H9 (cell line): ENCODE measurements at places on chromosomes 2 and 18.

- peak; percentile 28 for DNase-seq
These were observed 1167.7 kb upstream of the ZEB2 start for GRCh38 chr2:145687442-145688134.

GRCh38 chr2:60525899-60526298 is 27.6 kb downstream of the BCL11A start:
- DNase-seq, result no peak

DNA sequence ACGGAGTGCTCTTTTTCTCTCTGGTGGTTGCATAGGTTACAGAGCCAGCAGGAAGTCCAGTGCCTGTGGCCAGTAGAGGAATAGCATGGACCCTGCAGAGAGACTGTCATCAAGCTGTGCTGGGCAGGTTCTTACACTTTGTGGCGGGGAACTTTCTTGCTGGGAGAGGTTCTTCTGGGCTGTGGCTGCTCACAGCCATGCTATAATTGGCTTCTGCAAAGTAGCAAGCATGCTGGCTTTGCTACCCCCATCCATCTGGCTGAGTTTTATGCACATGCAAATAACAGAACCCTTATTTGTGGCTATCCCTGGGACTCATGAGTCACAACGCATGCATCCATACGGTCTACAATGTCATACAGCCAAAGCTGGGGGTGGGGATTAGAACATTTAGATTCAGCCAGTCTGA is 68.9 kb downstream of the PLCL1 start:
- peak; percentile 63 for DNase-seq

- no peak for DNase-seq
These were observed 260.5 kb downstream of the CELF4 start for GRCh38 chr18:37305066-37305465.

DNA sequence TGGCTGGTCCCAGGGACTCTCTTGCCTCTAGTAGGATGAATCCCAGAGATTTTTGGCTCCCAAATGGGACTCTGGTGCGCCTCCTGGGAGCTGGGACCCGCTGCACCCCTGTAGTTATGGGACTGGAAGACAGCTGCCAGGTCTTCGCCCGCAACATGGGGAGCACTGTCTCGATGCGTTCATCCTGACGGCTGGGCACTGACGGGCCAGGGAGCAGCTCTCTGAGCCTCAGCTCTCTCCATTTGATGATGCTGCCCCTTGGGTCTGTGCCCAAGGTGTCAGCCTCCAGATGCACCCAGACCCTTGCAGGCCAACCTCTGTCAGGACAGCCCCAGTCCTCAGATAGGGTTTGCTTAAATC is 9.3 kb upstream of the ARMC9 start:
- DNase-seq, result no peak

DNA sequence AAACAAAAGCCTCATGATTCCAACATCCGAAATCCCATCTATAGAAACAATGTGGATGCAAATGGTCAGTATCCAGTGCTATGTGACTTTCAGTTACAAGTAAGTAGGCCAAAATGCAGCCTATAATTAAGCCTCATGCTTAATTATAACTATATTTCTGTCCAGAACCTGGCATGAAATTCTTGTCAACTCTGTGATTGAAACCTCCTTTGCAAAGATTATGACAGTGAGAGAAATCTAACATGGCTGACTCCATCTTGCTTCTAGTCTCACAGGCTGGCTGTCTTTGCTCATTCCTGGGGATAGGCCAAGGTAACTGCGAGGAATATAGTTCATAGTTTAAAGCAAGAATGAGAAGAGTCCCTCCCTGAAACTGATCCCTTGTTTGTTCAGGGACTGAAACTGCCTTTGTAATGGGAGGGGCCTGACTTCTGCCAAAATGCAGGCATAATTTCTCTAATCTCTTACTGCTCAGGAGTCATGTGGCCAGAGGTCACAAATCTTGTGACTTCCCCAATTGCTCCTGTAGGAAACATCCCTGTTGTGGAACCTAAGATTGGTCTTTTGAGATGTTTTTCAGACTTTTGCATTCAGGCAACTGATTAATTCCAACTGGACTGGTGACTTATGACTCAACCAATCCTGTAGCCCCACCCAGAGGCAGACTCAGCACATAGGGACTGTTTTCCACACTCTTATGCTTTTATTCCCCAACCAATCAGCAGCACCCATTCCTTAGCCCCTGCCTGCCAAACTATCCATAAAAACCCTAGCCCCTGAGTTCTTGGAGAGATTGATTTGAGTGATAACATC is 84.5 kb upstream of the TLK1 start:
- DNase-seq, result no peak

DNA sequence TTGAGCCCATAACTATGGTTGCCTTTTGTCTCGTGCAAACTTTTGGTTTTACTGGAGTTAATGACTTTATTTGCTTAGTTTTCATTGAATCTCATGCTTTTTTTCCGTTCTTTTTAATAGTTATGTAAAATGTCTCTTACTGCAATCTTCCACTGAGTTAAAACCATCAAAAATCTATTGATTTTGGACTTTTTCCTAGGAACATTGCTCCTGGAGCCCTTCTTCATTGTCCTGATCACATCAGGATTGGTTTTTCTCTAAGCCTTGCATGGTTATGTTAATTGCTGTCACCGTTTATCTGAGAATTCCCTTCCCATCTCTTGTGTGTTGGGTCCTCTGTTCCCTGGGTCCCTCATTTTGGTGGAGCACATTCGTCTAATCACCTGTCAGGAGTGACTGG is 125.5 kb downstream of the PARD3B start:
- no peak for DNase-seq

GRCh38 chr2:47034973-47035609 is 119.5 kb upstream of the MCFD2 start:
- no peak for DNase-seq

- no peak for DNase-seq
These were observed 475.8 kb downstream of the STK39 start for GRCh38 chr2:167771628-167772027.
